ENCODE measurements at places on chromosomes 1 and 21. TPM values are rescaled to one million over a fixed set of nuclear protein-coding genes. Genes with fewer than 3 reads are reported as not detected.

DNA sequence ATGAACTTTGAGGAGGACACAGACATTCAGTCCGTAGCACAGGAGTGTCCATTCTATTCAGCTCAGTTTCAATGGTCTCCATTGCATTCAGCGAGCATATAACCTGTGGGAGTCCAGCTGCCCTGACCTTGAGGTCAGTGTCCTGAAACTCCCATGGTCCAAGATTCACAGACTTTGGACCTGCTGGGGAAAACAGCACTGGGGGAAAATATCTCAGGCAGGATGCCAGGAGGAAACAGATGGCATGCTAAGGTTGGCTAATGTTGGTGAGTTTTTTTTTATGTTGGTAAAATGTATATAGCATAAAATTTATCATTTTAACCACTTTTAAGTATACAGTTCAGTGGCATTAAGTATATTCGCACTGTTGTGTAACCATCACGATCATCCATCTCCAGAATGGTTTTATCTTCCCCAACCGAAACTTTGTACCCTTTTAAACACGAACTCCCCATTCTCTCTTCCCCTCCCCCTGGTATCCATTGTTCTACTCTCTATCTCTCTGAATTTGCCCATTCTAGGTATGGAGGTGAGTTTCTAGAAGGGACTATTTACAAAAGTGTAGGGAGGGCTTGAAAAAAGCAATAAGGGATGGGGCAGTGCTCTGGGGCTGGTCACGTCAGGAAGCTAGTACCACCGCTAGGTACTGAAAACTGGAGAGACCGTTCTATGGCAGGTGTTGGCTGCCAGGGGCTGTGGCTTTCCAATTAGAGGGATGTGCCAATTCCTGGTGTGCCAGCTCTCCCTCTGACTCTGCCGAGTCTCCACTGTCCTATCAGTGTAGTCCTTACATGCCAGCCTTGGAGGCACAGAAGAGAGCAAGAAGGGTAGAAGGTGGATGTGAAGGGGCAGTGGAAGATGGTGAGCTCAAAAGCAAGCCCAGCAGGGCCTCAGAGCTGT is 85.3 kb downstream of the FOXD2 start:
- no peak overlapping the region for H3K4me3 ChIP-seq
- no peaks in the 10 kb centered on the region for H3K4me1 ChIP-seq
- H3K36me3 ChIP-seq, result no peaks in the 10 kb centered on the region

- peak overlapping the region; percentile 90 for H3K27ac ChIP-seq
- peaks cover 20% of the 10 kb centered on the region for H3K4me1 ChIP-seq
- peaks cover 2% of the 10 kb centered on the region for H3K27me3 ChIP-seq
- no peak for DNase-seq
- H3K4me3 ChIP-seq, result no peak overlapping the region
These were observed 2.7 kb downstream of the ERRFI1 start for GRCh38 chr1:8023287-8023994.

DNA sequence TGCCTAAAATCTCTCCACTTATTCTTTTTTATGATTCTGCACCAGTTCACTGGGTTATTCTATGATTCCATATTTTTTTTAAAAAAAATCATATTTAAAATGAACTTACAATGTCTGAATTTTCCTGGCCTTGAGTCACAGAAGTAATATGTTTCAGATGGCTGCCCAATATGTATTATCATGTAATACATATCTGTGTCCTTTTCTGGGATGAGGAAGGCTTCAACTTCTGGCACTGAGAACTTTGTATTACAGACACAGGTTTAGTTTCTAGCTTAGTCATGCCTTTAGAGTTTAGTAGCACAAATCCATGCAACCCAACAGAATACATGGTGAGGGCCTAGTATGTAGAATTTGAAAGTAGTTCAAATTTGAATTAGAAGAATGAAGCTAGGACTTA is 7.8 kb upstream of the HSD17B7 start:
- DNase-seq, result no peak
- peaks cover 2% of the 10 kb centered on the region for H3K36me3 ChIP-seq
- H3K27ac ChIP-seq, result no peak overlapping the region
- H3K27me3 ChIP-seq, result no peaks in the 10 kb centered on the region

GRCh38 chr1:11045428-11046269 is 1.4 kb downstream of the MASP2 start:
- no peak overlapping the region for H3K4me3 ChIP-seq
- no peaks in the 10 kb centered on the region for H3K36me3 ChIP-seq
- no peaks in the 10 kb centered on the region for H3K4me1 ChIP-seq

- H3K4me1 ChIP-seq, result peaks cover 14% of the 10 kb centered on the region
- H3K27me3 ChIP-seq, result no peaks in the 10 kb centered on the region
- H3K27ac ChIP-seq, result no peak overlapping the region
- no peak for DNase-seq
- H3K36me3 ChIP-seq, result no peaks in the 10 kb centered on the region
These were observed 5.6 kb downstream of the ARID1A start for GRCh38 chr1:26701266-26701994.

TUFT1 gene
- total RNA-seq, result 12.9 TPM

DDI2 gene
- total RNA-seq, result 28.3 TPM

VWA5B1 gene
- total RNA-seq, result 1.4 TPM

- no peaks in the 10 kb centered on the region for H3K27me3 ChIP-seq
- DNase-seq, result no peak
- no peaks in the 10 kb centered on the region for H3K4me1 ChIP-seq
- peaks cover 11% of the 10 kb centered on the region for H3K36me3 ChIP-seq
- H3K27ac ChIP-seq, result no peak overlapping the region
These were observed 34.6 kb downstream of the TMEM63A start for GRCh38 chr1:225847610-225848009.

DNA sequence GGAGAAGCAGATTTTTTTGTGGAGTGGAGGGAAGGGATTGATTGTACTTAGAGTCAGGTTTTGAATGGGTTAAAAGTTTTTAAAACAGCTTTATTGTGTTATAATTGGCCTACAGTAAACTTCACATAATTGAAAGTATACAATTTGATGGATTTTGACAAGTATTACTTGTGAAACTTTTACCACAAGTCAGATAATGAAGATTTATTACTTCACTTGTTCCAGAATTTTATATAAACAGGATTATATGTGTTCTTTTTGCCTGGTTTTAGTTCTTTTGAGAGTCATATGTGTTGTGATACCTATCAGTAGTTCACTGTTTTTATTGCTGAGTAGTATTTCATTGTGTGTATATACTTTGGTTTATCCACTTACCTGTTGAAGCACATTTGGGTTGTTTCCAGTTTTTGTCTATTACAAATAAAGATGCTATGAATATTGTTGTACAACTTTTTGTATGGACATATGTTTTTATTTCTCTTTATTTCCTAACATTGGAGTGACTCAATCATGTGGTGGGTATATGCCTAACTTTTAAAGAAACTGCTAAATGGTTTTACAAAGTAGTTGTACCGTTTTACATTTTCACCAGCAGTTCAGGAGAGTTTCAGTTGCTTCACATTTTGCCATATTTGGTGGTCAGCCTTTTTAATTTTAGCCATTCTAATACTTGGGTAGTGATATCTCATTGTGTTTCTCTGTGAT is 71.0 kb downstream of the DYRK1A start:
- no peak overlapping the region for H3K27ac ChIP-seq
- H3K27me3 ChIP-seq, result no peaks in the 10 kb centered on the region
- no peak overlapping the region for H3K4me3 ChIP-seq
- H3K4me1 ChIP-seq, result peaks cover 3% of the 10 kb centered on the region

SV2A gene
- total RNA-seq, result 4.5 TPM

PGLYRP4 gene
- total RNA-seq, result not detected

DNA sequence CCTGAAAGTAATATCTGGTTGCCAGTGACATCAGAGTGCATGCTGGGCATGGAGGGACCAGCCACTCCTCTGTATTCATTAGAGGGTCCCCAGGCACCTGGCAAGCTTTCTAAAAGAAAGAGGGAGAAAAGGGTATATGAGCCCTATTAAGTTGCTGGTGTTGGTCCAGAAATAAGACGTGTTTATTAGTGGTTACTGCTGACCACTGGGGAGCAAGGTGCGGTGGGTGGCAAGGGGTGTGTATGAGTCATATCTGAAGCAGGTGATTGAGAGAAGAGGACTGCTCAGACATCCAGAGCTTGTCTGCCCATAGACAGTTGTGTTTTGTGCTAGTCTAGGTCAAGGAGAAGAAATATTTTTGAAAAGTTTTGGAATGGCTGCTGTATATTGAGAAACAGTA is 298.1 kb downstream of the TM2D1 start:
- DNase-seq, result no peak
- H3K27me3 ChIP-seq, result no peaks in the 10 kb centered on the region
- H3K4me1 ChIP-seq, result no peaks in the 10 kb centered on the region
- no peak overlapping the region for H3K4me3 ChIP-seq
- no peak overlapping the region for H3K27ac ChIP-seq

- H3K27me3 ChIP-seq, result no peaks in the 10 kb centered on the region
- H3K36me3 ChIP-seq, result no peaks in the 10 kb centered on the region
- no peaks in the 10 kb centered on the region for H3K4me1 ChIP-seq
- H3K4me3 ChIP-seq, result no peak overlapping the region
- DNase-seq, result no peak
These were observed 2.5 kb upstream of the SLC16A4 start for GRCh38 chr1:110393286-110393685.

PDPN gene
- 4.6 TPM for total RNA-seq

DNA sequence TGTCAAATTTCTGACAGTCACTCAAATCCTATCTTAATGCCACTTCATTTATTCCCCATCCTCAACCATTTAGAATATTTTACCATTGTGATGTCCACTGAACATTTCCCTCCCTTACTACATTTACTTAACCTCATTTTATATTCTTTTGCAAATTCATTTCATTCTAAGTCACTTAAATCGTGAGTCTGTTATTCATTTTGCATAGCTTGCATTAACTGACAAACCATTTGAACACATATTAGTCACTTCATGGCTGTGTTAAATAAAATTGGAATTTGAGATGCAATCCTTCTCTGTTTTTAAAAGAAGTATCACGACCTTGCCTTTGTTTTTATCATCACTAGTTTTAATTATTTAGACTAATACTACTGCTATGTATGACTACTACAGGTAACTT is 199.4 kb upstream of the COL11A1 start:
- no peak overlapping the region for H3K4me3 ChIP-seq
- no peaks in the 10 kb centered on the region for H3K4me1 ChIP-seq

- no peaks in the 10 kb centered on the region for H3K36me3 ChIP-seq
- H3K27ac ChIP-seq, result no peak overlapping the region
- H3K27me3 ChIP-seq, result no peaks in the 10 kb centered on the region
- no peaks in the 10 kb centered on the region for H3K4me1 ChIP-seq
- H3K4me3 ChIP-seq, result no peak overlapping the region
- peak; percentile 43 for DNase-seq
These were observed 28.7 kb upstream of the CRNN start for GRCh38 chr1:152442765-152443164.

PLA2G2C gene
- total RNA-seq, result 0.31 TPM

GRCh38 chr1:232726048-232726779 is 79.0 kb upstream of the MAP10 start:
- H3K4me1 ChIP-seq, result no peaks in the 10 kb centered on the region
- H3K27me3 ChIP-seq, result no peaks in the 10 kb centered on the region
- H3K36me3 ChIP-seq, result no peaks in the 10 kb centered on the region
- no peak overlapping the region for H3K4me3 ChIP-seq
- no peak for DNase-seq

DNA sequence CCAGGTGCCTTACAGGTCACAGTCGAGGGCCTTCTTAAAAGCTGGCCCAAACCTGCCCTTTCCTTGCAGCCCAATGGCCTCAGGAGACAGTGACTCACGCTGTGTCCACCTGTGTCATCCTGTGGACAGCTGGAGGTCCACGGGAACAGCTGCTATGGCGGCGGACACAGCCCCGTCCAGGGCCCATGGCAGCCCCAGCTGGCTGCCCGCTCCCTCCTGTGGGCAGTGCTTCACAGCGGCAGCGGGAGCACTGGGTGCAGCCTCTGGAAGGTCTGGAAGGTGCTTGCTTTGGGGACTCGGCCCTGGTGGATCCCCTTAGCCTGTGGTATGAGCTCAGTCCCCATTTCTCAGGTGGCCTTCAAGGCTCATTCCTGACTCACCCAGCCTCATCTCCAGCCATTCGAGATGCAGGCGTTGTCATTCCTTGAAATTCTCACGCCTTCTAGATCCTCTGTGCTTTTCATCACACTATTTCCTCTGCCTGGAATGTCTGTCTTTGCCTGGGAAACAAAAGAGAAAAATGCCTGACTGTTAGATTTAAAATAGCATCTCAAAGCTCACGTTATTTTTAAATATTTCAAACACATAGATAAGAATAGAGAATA is 86.8 kb downstream of the KIF26B start:
- no peak for DNase-seq
- H3K4me3 ChIP-seq, result no peak overlapping the region
- no peak overlapping the region for H3K27ac ChIP-seq
- H3K4me1 ChIP-seq, result no peaks in the 10 kb centered on the region
- H3K27me3 ChIP-seq, result no peaks in the 10 kb centered on the region

GRCh38 chr1:221816899-221817298 is 75.0 kb upstream of the DUSP10 start:
- H3K27me3 ChIP-seq, result no peaks in the 10 kb centered on the region
- no peaks in the 10 kb centered on the region for H3K4me1 ChIP-seq
- no peak overlapping the region for H3K27ac ChIP-seq
- no peak overlapping the region for H3K4me3 ChIP-seq

RGS16 gene
- total RNA-seq, result 4.2 TPM

All from kidney (tissue), 22 donors.